ENCODE measurements at places on chromosomes 6 and 20. TPM values are rescaled to one million over a fixed set of nuclear protein-coding genes. Genes with fewer than 3 reads are reported as not detected.
A peak's percentile ranks its signal among the peaks of the same experiment; 100 is the strongest.

DNA sequence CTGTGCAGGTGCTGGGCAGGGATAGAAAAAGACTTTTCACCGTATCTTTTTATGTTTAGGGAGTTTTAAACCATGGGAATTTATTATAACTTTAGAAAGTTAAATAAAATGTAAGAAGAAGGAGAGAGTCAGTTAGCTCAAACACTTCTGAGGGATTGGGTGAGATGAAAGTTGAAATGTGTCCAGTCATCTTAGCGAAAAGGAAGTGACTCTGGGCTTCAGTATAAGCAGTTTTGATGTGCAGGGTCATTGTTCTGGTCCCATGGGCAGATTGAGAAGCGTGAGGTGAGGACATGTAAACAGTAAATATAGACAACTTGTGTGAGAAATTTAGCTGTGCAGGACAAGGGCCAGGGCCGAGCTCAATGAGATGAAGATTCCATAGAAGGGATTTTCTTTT, 66.9 kb downstream of the TOX2 start:
- no peaks in the 10 kb centered on the region for H3K4me1 ChIP-seq
- no peaks in the 10 kb centered on the region for H3K36me3 ChIP-seq
- DNase-seq = no peak

DNA sequence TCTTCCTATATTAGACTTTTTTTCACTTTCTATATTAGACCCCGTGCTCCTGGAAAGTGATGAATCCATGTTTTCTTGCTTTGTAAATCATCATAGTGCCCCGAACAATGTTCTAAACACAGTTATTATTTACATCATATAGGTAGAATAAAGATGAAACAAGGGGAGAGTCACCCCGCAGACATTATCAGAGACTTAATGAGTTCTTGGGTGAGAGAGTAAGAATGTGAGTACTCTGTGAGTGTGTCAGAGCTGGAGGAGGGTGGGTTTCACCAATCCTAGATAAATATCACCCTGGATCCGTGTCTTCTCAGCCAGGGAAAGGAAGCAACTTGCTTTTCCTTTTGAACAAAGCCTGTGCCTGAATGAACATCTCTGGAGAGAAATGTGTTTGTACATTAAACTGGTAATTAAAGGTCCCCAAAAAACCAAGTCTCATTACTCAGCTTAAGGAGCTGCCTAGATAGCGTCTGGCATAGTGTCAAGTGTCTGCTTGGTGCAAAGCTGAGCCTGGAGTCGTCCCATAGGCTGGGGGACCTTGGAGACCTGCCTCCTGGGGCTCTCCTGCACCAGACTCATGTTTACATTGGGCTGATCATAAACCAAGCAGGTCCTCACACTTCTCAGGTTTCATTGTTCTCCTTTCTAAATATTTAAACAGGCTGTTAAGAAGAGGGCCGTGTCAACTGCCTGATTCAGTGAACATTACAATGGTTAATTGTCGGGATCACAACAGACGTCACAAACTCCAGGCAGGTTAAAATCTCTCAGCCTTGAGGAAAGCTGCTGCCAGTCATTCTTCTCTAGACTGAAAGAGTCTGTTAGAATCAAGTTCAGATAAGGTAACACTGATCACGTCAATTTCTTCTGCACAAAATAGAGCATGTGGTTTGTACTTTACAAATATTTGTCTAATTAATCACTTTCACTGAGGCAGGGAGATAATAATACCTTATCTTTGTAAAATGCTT, 179.7 kb upstream of the MYLIP start:
- no peak overlapping the region for H3K27ac ChIP-seq
- H3K4me3 ChIP-seq = no peak overlapping the region
- no peaks in the 10 kb centered on the region for H3K36me3 ChIP-seq
- peaks cover 32% of the 10 kb centered on the region for H3K4me1 ChIP-seq

- no peaks in the 10 kb centered on the region for H3K27me3 ChIP-seq
- H3K36me3 ChIP-seq = no peaks in the 10 kb centered on the region
- H3K4me3 ChIP-seq = no peak overlapping the region
- no peak for DNase-seq
- H3K27ac ChIP-seq = no peak overlapping the region
- H3K4me1 ChIP-seq = peaks cover 12% of the 10 kb centered on the region
Measured at GRCh38 chr6:43871933-43872332, 101.9 kb downstream of the VEGFA start.

GRCh38 chr20:11796026-11796425, 121.7 kb upstream of the BTBD3 start:
- no peak for DNase-seq
- peaks cover 4% of the 10 kb centered on the region for H3K4me1 ChIP-seq
- no peak overlapping the region for H3K4me3 ChIP-seq
- no peak overlapping the region for H3K27ac ChIP-seq

GRCh38 chr6:109081516-109082187, 13.0 kb downstream of the SESN1 start:
- H3K27ac ChIP-seq = no peak overlapping the region
- no peak for DNase-seq
- H3K36me3 ChIP-seq = no peaks in the 10 kb centered on the region
- no peak overlapping the region for H3K4me3 ChIP-seq
- H3K4me1 ChIP-seq = peaks cover 4% of the 10 kb centered on the region

DNA sequence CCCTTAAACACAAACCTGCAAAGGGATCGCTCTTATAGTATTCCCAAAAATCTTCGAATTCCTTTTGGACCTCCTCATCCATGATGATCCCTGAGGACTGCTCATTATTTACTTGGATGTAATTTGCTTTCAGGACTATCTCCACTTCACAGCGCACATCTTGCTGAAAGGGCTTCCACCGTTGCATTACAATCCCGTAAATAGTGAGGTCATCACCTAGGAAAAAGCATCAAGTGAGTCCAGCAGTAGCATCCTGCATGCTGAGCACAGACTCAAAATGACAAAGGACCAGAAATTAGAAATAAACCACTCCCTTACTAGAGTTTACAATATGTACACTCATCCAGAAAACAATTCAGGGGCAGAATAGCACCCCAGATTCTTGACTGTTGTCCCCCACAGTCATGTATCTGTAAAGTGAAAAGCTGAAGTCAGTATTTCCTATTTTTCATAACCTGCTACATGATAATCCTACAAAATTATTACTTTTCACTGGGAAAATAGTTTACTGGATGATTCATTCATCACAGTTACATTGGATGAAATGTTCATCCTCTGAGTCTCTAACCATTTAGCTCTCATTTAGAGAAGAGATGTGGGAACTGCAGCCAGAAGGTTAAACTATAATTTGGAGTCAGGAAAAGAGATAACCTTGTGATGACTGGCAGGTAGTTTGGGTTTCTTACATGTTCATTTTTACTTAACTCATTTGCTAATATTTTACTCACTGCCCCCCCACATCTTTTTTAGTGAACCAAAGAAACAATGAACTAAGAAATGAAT, 17.2 kb downstream of the MCM9 start:
- no peaks in the 10 kb centered on the region for H3K36me3 ChIP-seq
- no peak overlapping the region for H3K27ac ChIP-seq
- DNase-seq = no peak
- no peaks in the 10 kb centered on the region for H3K27me3 ChIP-seq

GRCh38 chr6:80454661-80455365, 348.3 kb downstream of the BCKDHB start:
- DNase-seq = no peak
- H3K27me3 ChIP-seq = no peaks in the 10 kb centered on the region

DNA sequence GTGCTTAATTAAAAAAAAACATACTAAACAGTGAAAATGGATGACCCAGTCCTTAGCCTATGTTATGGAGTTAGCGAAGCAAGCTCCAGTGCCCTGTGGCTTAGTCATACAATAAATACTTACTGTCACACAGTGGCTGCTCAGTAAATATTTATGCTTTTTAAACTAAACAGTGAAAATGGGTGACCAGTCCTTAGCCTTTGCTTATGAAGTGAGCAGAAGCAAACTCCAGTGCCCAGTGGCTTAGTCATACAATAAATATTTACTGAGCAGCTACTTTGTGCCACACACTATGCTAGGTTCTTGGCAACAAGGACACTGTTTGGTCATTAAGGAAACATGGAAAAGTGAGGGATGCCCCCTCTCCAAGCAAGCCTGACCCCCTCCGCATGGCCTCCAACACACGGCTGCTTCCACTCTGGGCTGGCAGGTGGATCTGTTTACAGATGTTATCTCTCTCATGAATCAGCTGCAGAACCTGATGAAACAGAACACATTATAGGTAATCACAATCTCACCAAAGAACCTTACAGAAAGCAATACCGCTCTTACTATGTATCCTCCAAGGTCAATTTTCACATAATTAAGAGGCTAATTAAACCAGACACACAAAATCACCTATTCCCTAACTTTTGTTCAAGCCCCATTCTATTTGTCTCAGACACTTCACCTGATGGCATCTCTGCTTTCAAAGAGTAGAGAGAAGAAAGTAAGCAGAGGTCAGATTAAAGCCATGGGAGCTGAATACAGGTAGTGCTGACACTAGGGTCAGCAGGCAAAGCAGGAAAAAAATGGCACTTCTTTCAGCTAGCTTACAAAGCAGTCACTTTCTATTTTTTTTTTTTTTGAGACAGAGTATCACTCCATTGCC, 27.3 kb downstream of the CDK5RAP1 start:
- no peak overlapping the region for H3K4me3 ChIP-seq
- no peaks in the 10 kb centered on the region for H3K27me3 ChIP-seq
- peak; percentile 71 for DNase-seq
- H3K4me1 ChIP-seq = peaks cover 18% of the 10 kb centered on the region
- peak overlapping the region; percentile 63 for H3K27ac ChIP-seq

- peak; percentile 60 for DNase-seq
- H3K27me3 ChIP-seq = no peaks in the 10 kb centered on the region
- H3K27ac ChIP-seq = no peak overlapping the region
- no peak overlapping the region for H3K4me3 ChIP-seq
- H3K4me1 ChIP-seq = no peaks in the 10 kb centered on the region
- no peaks in the 10 kb centered on the region for H3K36me3 ChIP-seq
Measured at GRCh38 chr6:125974214-125974866, 12.0 kb upstream of the TRMT11 start.

DNA sequence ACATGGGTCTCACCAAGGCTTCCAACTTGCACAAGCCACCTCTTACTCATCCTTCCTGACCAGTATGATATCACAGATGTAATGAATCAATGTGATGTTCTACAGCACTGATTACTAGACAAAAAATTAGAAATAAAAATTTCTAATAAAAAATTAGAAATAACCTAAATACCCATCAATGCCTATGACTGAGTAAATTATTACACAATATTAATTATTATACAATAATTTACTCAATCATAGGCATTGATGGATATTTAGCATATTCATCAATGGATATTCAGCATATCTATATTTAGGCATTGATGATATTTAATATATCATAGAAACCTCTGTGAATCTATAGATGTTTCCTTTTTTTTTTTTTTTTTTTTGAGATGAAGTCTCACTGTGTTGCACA, 43.2 kb upstream of the MBOAT1 start:
- no peaks in the 10 kb centered on the region for H3K36me3 ChIP-seq
- no peak overlapping the region for H3K27ac ChIP-seq
- H3K27me3 ChIP-seq = no peaks in the 10 kb centered on the region
- no peak for DNase-seq
- no peaks in the 10 kb centered on the region for H3K4me1 ChIP-seq

DNA sequence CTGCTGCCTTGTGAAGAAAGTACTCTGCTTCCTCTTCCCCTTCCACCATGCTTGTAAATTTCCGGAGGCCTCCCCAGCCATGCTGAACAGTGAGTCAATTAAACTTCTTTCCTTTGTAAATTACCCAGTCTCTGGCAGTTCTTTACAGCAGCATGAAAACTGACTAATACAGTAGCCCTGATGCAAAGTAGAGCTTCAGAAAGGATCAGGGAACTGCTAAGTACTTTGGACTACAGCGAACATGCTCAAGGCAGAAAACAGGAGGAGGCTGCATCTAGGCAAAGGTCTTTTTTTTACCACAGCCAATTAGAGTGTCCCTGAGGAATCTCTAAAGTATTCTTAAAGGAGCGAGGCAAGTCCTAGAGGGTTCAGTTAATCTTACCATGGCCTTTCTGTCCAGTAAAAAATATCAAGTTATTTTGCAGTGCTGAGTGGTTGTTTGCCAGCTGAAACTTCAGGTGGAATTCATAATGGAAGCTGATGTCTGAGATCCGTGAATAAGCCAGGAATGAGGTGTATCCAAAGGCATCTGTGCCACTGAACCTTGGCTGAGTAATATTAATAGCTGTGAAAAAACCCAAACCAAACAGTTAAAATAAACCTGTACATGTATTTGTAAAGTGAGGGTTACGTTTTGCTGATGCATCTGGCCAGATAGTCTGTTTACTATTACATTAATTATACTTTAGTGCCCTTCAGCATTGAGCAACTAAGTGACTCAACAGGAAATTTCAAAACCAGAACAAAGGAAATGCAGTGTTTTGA, 170.4 kb downstream of the PHF3 start:
- no peak overlapping the region for H3K4me3 ChIP-seq
- H3K36me3 ChIP-seq = no peaks in the 10 kb centered on the region
- peaks cover 21% of the 10 kb centered on the region for H3K4me1 ChIP-seq
- peak overlapping the region; percentile 85 for H3K27ac ChIP-seq

GRCh38 chr6:144217264-144217663, 66.9 kb downstream of the STX11 start:
- H3K36me3 ChIP-seq = no peaks in the 10 kb centered on the region
- H3K27me3 ChIP-seq = no peaks in the 10 kb centered on the region
- peaks cover 9% of the 10 kb centered on the region for H3K4me1 ChIP-seq
- peak; percentile 14 for DNase-seq
- peak overlapping the region; percentile 94 for H3K27ac ChIP-seq
- peak overlapping the region; percentile 24 for H3K4me3 ChIP-seq

DNA sequence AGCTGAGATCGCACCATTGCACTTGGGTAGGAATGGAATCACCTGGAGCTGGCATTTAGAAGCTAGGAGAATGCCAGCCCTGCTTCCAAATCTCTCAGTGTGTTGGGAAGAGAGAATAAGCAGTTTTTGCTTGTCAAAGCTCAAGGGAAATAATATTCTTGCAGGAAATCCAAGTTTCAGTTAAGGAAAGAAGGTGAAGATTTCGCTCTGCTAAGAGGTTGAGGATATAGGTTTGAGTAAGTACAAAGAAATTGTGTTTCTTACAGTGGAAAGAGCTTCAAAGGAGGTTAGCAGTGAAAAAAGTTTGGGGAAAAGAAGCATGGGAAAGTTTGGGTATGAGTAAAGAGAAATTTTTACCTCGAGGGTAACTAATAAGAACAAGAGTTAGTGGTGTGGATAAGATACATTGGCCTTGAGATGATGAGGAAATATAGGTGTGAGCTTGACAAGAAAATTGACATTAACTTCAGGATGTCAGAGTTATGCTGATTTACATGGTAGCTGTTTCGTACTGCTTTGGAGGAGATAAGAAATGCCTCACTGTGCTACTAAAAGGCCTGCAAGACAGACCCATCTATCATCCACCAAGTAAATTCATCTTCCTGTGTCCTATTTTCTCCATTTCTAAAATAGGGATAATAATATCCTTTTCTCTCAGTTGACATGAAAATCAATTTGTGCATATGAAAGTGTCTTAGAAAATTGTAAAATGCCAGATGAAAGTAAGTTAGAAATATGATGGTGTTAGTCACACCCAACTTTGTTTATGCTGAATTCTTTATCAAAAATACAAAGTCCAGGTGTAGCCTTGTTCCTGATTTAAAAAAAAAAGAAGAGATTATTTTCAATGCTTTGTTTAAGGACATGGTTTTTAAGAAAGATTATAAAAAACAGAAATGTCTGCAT, 12.8 kb upstream of the HINT3 start:
- no peak overlapping the region for H3K4me3 ChIP-seq
- peak overlapping the region; percentile 93 for H3K27ac ChIP-seq
- no peaks in the 10 kb centered on the region for H3K27me3 ChIP-seq
- no peaks in the 10 kb centered on the region for H3K36me3 ChIP-seq

Gene SPEF1
- not detected for total RNA-seq

Gene DNAJC5
- total RNA-seq = 39.6 TPM

Gene SLC17A9
- 17.3 TPM for total RNA-seq

Gene TCP1
- total RNA-seq = 166 TPM

Gene RHAG
- total RNA-seq = not detected

Gene HIVEP2
- 9.4 TPM for total RNA-seq

Gene FAM209B
- not detected for total RNA-seq

Gene GGT7
- total RNA-seq = 9.8 TPM

All from hepatocyte (in vitro differentiated cells).